ENCODE measurements at places on chromosomes 7 and 10.
A peak's percentile ranks its signal among the peaks of the same experiment; 100 is the strongest.

- DNase-seq, result no peak
Measured at GRCh38 chr7:5193880-5194279, 3.8 kb downstream of the WIPI2 start.

GRCh38 chr10:12635127-12635541 is 285.8 kb downstream of the CAMK1D start:
- DNase-seq, result peak; percentile 24

DNA sequence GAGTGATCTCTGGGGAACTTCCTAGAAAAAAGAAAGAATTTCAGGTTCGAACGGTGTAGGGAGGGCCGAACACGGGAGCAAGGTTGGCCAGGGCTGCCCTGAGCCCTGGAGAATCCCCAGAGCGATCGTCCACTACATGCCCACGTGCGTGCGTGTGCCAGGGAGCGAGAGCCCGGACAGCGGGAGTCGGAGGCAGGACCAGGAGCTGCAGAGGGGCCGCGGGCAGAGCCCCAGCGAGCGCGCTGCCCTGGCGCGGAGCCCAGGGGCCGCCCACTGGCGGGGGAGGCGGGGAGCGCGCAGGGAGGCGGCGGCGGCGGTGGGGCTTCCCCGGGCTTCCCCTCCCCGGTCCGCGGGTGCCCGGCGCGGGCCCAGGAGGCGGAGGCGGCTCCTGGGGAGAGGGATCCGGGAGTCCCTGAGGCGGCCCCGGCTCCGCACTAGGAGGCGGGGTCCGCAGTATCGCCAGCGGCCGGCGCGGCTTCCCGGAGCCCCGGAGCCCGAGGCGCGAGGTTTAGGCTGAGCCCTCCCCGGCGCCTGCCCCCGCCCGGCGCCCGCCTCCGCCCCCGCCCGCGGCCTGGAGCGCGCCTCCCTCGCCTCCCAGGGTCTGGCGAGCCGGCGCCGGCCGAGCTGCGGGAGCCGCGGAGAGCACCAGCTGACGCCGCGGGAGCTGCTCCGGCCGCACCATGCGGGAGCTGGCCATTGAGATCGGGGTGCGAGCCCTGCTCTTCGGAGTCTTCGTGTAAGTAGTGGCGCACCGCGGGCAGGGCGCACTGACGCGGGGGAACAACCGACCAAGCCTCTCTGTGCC is at the start of gene PLPP4:
Gene PLPP4, plus strand, starts transcription at position 602 of the 805 bp plus-strand sequence. Its CDS starts 79 bp downstream, at position 681.
- DNase-seq, result no peak

- DNase-seq, result no peak
Measured at GRCh38 chr10:123488436-123488835, 177.7 kb upstream of the GPR26 start.

- no peak for DNase-seq
Measured at GRCh38 chr7:113209449-113210203, 91.3 kb upstream of the SMIM30 start.

- no peak for DNase-seq
Measured at GRCh38 chr7:94374231-94374630, 20.5 kb upstream of the COL1A2 start.

GRCh38 chr7:98396768-98397167 is 4.1 kb downstream of the BAIAP2L1 start:
- no peak for DNase-seq

DNA sequence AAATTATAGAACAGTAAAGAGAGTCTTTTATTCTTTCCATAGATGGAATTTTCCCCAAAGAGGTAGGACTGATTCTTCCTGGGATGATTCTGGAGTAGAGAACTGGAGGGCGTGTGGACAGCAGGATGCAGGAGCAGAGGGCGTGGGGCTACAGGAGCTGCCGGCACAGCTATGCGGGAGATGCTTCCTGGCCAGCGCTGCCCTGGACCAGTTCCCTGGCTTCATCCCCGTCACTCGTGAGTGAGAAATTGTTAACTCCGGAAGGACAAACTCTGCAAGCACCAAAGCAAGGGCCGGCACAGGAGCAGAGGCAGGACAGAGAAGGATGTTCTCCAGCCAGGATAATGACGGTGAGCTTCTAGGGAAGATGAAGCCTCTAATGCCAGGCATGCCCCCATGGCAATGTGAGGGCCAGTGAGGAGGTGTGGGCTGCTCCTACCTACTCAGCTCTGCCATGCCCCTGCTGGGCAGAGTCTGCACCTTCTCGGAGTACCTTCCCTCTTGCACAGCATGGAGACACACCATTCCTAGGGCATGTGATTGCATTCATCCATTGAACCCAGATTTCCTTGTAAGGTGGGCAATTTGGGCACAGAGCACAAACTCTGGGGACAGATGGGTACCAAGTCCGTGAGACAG is 760.9 kb upstream of the IGFBP3 start:
- no peak for DNase-seq

- DNase-seq, result no peak
Measured at GRCh38 chr7:88928276-88928675, 132.7 kb upstream of the TEX47 start.

- DNase-seq, result no peak
Measured at GRCh38 chr10:37403776-37404175, 278.4 kb downstream of the ANKRD30A start.

- DNase-seq, result no peak
Measured at GRCh38 chr7:70787286-70787685, 344.7 kb upstream of the GALNT17 start.

DNA sequence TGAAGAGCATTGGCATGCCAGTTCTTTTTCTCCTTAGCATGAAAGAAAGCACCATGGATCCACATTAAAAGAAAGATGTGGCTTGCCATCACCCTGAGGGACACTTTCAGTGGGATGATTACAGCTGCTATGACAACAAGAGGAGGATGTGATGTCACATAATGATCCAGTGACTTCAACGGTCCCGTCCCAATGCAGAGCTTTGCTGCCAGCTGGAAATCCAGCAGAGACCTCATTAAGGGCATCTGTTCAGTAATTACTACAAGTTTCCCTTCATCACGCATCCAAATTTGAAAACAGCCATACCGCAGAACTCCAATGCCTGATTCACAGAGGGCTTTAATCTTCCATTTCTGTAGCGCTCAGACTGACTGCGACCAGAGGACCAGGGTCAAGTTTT is 206.6 kb downstream of the LSM5 start:
- no peak for DNase-seq

DNA sequence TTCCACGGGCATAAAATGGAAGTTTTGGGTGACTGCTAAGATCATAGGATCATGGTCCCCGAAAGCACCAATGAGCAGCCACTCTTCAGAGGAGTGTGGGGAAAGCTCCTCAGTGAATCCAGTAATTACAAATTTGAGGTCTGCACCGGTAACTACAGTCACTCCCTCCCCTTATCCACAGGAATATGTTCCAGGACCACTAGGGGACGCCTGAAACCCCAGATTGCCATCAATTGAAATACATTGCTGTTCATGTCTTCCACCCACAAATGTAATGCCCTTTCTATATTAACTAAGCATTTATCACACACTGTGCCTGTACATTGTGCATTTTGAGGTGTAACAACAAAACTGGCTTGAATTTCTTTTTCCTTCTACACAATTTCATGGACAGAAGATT is 447.9 kb upstream of the PFKP start:
- DNase-seq, result no peak

GRCh38 chr7:135855846-135856245 is 107.2 kb upstream of the FAM180A start:
- DNase-seq, result no peak

Measured in CD4-positive, alpha-beta T cell treated with Interleukin-10 for 1 hour (primary cell).